ENCODE measurements at places on chromosomes 1 and 21. TPM values are rescaled to one million over a fixed set of nuclear protein-coding genes. Genes with fewer than 3 reads are reported as not detected.

The CRB1 gene
- total RNA-seq: not detected

GRCh38 chr1:77096496-77097255 lies 122.6 kb downstream of the PIGK start:
- no peak for DNase-seq

The ANKRD34A gene
- total RNA-seq: 4.8 TPM

The AMIGO1 gene
- total RNA-seq: 0.15 TPM

- DNase-seq: peak; percentile 93
Observed at GRCh38 chr21:18443701-18444100, 40.1 kb upstream of the TMPRSS15 start.

- DNase-seq: no peak
Observed at GRCh38 chr1:27506703-27507102, 16.7 kb upstream of the WASF2 start.

GRCh38 chr1:48251323-48251722 lies 28.8 kb downstream of the SLC5A9 start:
- no peak for DNase-seq

- no peak for DNase-seq
Observed at GRCh38 chr1:27570784-27571183, 33.2 kb downstream of the AHDC1 start.

GRCh38 chr1:56688522-56689026 lies 43.5 kb downstream of the PRKAA2 start:
- DNase-seq: no peak

DNA sequence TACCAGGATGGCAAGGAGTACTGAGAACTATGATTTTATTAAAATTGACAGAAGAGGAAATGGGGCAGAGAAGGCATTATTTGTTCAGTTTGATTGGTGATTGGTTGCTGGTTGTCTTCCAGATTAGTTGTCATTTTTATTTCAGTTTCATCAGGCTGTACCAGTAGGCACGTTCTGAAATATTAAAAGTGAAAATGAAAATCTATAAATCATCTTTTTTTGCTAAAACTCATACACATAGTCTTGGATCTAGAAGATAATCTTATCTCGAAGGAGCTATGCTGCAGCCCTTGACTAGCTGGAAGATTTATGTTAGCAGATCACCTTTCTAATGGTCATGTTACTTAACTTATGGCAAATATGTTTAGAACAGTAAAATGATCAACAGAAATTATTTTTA lies 29.0 kb downstream of the NEK7 start:
- DNase-seq: no peak

Measured in OCI-LY7 (cell line).